Activated CD4-positive, alpha-beta T cell treated with anti-CD3 and anti-CD28 coated beads, Interleukin-2, amount 10 ng/mL, durations not matched to agents 24 days and 14 days (primary cell): ENCODE measurements at places on chromosomes 13 and 19. TPM values are rescaled to one million over a fixed set of nuclear protein-coding genes. Genes with fewer than 3 reads are reported as not detected.

The ZNF112 gene
- total RNA-seq: not detected in 2 replicates

The DLEU7 gene
- total RNA-seq: not detected in 2 replicates

The NFKBIB gene
- 89.2 and 89.7 TPM in 2 replicates for total RNA-seq

The PLPPR3 gene
- not detected in 2 replicates for total RNA-seq

The ZNF83 gene
- 22.1 and 26.3 TPM in 2 replicates for total RNA-seq

The RXFP2 gene
- not detected in 2 replicates for total RNA-seq

The ZNF541 gene
- total RNA-seq: not detected in 2 replicates

The PEPD gene
- 17.1 and 21.1 TPM in 2 replicates for total RNA-seq

The NXNL1 gene
- not detected in 2 replicates for total RNA-seq

The ZNF587B gene
- total RNA-seq: 25.5 and 27.5 TPM in 2 replicates

The DNAAF3 gene
- not detected in 2 replicates for total RNA-seq

The SYT3 gene
- not detected in 2 replicates for total RNA-seq

The CYP2F1 gene
- not detected in 2 replicates for total RNA-seq

The WDR88 gene
- not detected in 2 replicates for total RNA-seq

The DZIP1 gene
- total RNA-seq: 0.12 and 0.14 TPM in 2 replicates

The ALG5 gene
- total RNA-seq: 53.6 and 53.8 TPM in 2 replicates

The URAD gene
- not detected in 2 replicates for total RNA-seq

The PSG11 gene
- total RNA-seq: not detected in 2 replicates

The CGB7 gene
- not detected in 2 replicates for total RNA-seq

The IZUMO2 gene
- total RNA-seq: not detected in 2 replicates

The KCNJ14 gene
- total RNA-seq: 2.4 TPM in 2 replicates

The KLK12 gene
- not detected in 2 replicates for total RNA-seq

The PCCA gene
- total RNA-seq: 5.8 and 6.4 TPM in 2 replicates

The CGB3 gene
- total RNA-seq: not detected in 2 replicates

The CPB2 gene
- total RNA-seq: not detected in 2 replicates

The NKG7 gene
- 363 and 379 TPM in 2 replicates for total RNA-seq

The WDR87 gene
- not detected in 2 replicates for total RNA-seq

The ZFP36 gene
- 35.7 and 39.9 TPM in 2 replicates for total RNA-seq

The LGALS14 gene
- not detected in 2 replicates for total RNA-seq

The ZNF154 gene
- total RNA-seq: 3.1 and 3.9 TPM in 2 replicates

The MCEMP1 gene
- not detected in 2 replicates for total RNA-seq

The PTGER1 gene
- total RNA-seq: 0.78 and 1.1 TPM in 2 replicates

The CERS1 gene
- total RNA-seq: 0.14 and 0.23 TPM in 2 replicates

The TUBB4A gene
- 2.8 and 3.3 TPM in 2 replicates for total RNA-seq

The THSD8 gene
- total RNA-seq: 26.8 and 32.7 TPM in 2 replicates

The APLP1 gene
- total RNA-seq: 2.0 and 2.4 TPM in 2 replicates

The UQCR11 gene
- total RNA-seq: 194 and 195 TPM in 2 replicates

The MYH14 gene
- total RNA-seq: not detected in 2 replicates

The COX6B1 gene
- total RNA-seq: 451 and 472 TPM in 2 replicates

The TEX26 gene
- total RNA-seq: not detected in 2 replicates

The KLK5 gene
- total RNA-seq: not detected in 2 replicates

The WDR18 gene
- 104 and 111 TPM in 2 replicates for total RNA-seq

The SBSN gene
- not detected in 2 replicates for total RNA-seq

The C19orf33 gene
- total RNA-seq: 0.52 TPM in 1 of 2 replicates, not detected in the other
